ENCODE measurements at places on chromosomes 6 and 20.

GRCh38 chr6:154373971-154374370 is 17.4 kb upstream of the IPCEF1 start:
- DNase-seq = no peak

GRCh38 chr6:168355716-168356522 is 36.3 kb upstream of the DACT2 start:
- peak; percentile 13 for DNase-seq

GRCh38 chr20:21203088-21203656 is 77.3 kb downstream of the KIZ start:
- DNase-seq = no peak

DNA sequence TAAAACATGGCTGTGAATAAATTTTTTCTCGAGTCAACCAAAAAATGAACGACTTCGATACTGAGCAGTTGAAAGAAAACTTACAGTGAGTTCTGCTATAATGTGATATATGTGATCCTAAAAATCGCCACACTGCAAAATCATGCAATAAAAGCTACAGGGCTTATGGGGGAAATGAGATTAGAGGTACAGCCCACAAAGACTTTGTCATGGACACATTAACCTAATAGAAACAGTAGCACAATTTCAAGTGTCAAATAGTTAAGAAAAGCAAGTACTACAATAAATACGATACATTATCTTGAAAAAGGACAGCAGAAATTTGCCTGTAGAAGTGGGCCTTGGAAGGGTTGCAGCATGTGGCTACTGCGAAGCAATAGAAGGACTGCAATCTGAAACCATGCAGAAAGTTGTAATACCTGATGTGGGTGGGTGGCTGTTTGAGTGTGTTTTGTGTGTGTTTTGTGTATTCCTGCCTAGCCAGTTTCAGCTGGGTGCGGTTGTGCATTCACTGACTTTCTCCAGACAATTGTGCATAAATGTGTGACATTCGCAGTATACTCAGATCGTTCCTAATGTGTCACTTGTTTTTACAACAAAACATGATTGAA is 79.1 kb downstream of the RPP40 start:
- DNase-seq = no peak

DNA sequence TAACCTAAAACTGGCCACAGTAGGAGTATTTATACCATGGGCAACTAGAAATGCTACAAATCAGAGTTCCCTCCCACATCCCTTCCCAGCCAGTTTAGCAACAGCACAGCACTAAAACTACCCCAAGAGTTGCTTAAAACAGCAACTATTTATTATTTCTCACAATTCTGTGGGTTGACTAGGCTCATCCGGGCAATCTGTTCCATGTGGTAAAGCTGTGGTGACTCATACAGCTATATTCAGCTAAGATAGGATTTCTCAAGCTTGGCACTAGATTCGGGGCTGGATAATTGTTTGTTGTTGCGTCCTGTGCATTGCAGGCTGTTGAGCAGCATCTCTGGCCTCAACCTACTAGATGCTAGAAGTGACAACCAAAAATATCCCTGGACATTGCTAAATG is 8.6 kb upstream of the HECA start:
- DNase-seq = no peak

- no peak for DNase-seq
These were observed 170.4 kb downstream of the PHF3 start for GRCh38 chr6:63805808-63806572.

All from NCI-H1436 (cell line).